Stimulated activated naive CD8-positive, alpha-beta T cell treated with anti-CD3 and anti-CD28 coated beads, Interleukin-15, Interleukin-2, amounts not matched to agents 100 U/mL and 50 U/mL, for 24 hours (primary cell): ENCODE measurements at places on chromosomes 4 and X.
A peak's percentile ranks its signal among the peaks of the same experiment; 100 is the strongest.

GRCh38 chr4:42843694-42844093 is 48.8 kb upstream of the GRXCR1 start:
- DNase-seq = no peak

DNA sequence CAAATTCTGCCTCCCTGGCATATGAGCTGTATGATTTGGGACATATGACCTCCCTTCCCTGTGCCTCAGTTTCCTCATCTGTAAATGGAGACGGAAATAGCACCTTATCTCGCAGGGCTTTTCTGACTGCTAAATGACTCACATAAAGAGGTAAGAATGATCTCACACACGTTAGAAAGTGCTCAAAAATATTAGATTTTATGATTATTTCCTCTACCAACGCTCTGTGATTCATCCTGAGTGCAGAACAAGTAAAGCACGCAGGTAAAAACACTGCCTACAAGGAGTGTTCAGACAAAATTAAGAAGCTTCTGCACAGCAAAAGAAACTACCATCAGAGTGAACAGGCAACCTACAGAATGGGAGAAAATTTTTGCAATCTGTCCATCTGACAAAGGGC is 21.1 kb downstream of the ACSL1 start:
- DNase-seq = no peak

GRCh38 chr4:121829511-121829910 is 5.8 kb upstream of the CCNA2 start:
- no peak for DNase-seq

- no peak for DNase-seq
Observed at GRCh38 chr4:86032476-86033022, 327.3 kb downstream of the MAPK10 start.

DNA sequence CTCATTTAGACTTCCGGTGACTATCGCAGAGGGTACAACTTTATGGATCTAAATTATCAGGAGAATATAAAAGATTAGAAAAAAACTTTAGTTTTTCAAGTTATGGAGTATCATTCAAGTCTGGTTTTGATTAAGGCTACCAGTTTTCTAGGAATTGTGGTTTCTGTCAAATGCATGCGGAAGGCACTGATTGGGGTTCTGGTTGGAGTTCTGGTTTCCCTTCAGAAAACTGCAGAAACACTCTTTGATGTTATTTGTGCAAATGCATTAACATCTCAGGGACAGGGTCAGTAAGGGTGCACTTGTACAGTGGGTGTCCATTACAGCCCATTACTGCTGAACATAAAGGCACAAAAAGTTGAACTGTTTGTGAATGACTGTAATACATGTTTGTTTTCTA is 100.2 kb downstream of the LIMCH1 start:
- no peak for DNase-seq

GRCh38 chrX:155886409-155886808 is 5.3 kb downstream of the VAMP7 start:
- no peak for DNase-seq

- DNase-seq = no peak
Observed at GRCh38 chr4:99144070-99144469, at the start of gene ADH4. TSS of gene ADH4 (minus strand) at chr4:99144297. CDS start at chr4:99144222, 75 bp downstream.

GRCh38 chr4:88846206-88846790 is 148.7 kb upstream of the NAP1L5 start:
- no peak for DNase-seq

DNA sequence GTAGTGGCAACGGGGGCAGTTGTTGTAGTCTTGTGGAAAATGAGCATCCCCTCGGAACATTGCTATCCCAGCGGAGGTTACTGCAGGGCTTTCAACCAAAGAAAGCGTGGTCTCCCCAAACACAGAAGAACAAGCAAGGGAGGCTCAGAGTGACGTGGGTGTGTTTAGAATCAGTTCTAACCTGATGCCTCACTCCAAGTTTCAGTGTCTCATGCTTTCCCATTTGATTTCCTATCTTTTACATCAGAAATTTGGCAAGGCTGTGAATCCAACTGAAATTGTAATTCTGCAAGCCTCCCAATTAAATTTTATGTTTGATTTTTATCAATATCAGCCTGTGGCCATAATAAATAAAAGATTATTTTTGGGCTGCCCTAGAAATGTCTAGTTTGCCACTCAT is 156.1 kb upstream of the LNX1 start:
- DNase-seq = no peak

DNA sequence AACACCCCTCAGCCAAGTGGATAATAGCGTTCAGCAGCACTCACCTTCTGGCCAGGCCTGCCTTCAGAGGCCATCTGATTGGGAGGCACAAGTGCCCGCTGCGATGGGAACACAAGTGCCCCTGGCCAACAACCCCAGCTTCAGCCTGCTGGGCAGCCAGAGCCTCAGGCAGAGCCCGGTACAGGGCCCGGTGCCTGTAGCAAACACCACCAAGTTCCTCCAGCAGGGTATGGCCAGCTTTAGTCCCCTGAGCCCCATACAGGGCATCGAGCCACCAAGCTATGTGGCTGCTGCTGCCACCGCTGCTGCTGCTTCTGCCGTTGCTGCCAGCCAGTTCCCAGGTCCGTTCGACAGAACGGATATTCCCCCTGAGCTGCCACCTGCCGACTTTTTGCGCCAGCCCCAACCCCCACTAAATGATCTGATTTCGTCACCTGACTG is 55.9 kb upstream of the MTM1 start:
- DNase-seq = no peak

- no peak for DNase-seq
Observed at GRCh38 chr4:180665481-180665880, 1577.7 kb upstream of the TENM3 start.

- peak; percentile 27 for DNase-seq
Observed at GRCh38 chrX:17788439-17788838, 51.1 kb downstream of the SCML1 start.
